Activated CD4-positive, alpha-beta T cell treated with anti-CD3 and anti-CD28 coated beads for 4 hours (primary cell): ENCODE measurements at places on chromosomes 3 and 15.
A peak's percentile ranks its signal among the peaks of the same experiment; 100 is the strongest.

GRCh38 chr15:43410572-43411214, 39.8 kb downstream of the TUBGCP4 start:
- DNase-seq, result no peak

DNA sequence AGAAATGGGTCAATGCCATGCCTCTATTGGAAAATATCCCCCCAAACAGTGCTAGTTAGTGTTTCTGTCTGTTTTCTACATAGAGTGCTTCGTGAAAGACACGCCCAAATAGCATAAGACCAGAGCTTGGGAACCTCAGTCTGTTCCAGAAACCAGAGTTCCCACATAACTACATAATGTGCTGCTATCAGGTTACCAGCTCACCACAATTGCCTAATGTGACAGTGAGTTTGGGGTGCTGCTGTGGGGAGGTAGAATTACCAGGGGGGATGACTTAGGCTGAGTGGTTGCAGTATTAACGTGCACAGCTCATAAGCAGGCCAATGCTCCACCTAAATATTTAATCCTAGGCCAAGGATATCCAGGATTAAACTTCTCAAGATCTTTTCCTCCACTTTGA, 39.2 kb downstream of the DUT start:
- no peak for DNase-seq

- DNase-seq, result no peak
Measured at GRCh38 chr3:42165211-42165610, 74.1 kb downstream of the TRAK1 start.

GRCh38 chr3:144921710-144922109, 950.1 kb downstream of the DIPK2A start:
- DNase-seq, result no peak

DNA sequence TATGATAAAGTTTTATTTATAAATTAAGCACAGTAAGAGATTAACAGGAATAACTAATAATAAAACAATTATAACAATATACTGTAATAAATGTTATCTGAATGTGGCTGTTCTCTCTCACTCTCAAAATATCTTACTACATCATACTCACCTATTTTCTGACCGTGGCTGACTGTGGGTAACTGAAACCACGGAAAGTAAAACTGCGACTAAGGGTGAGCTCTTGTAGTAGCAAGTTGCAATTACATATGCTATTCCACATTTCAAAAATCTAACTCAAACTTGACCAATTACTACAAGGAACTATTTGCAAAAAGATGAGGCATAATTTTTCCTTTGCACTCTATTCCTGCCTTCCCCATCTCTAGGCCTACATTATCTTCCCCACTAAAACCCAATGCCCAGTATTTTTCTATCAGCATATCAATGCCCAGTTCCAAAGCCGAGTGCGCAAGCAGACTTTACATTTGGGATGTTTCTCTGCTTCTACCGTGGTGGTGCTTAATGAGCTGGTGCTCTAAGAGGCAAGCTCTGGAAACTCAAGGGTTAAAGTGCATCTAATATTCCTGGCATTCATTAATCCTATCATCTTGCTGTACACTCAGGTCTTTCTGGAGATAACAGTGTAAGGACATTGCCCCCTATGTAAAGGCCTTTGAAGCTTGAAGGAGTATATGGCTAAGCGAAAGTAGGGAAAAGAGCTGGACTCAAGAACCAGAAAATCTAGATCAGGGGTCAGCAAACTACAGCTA, 6.7 kb downstream of the PCYT1A start:
- no peak for DNase-seq

DNA sequence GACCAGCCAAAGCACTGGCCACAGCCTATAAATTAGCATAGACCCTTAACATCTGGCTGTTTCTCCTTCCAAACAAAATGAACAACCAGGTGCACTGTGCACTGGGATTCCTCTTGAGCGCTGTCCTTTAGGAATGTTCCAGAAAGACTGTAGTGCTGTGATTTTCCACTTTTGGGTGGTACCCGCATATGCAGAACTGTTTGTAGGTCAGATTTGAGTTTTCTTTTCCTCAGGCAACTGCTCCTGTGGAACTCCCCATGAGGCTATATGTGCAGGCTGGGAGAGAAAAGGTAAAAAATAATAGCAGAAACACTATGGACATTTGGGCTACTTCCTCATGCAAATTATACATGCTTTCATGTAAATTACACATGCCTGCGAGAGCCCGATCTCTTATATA, 139.1 kb downstream of the CHST2 start:
- DNase-seq, result no peak

DNA sequence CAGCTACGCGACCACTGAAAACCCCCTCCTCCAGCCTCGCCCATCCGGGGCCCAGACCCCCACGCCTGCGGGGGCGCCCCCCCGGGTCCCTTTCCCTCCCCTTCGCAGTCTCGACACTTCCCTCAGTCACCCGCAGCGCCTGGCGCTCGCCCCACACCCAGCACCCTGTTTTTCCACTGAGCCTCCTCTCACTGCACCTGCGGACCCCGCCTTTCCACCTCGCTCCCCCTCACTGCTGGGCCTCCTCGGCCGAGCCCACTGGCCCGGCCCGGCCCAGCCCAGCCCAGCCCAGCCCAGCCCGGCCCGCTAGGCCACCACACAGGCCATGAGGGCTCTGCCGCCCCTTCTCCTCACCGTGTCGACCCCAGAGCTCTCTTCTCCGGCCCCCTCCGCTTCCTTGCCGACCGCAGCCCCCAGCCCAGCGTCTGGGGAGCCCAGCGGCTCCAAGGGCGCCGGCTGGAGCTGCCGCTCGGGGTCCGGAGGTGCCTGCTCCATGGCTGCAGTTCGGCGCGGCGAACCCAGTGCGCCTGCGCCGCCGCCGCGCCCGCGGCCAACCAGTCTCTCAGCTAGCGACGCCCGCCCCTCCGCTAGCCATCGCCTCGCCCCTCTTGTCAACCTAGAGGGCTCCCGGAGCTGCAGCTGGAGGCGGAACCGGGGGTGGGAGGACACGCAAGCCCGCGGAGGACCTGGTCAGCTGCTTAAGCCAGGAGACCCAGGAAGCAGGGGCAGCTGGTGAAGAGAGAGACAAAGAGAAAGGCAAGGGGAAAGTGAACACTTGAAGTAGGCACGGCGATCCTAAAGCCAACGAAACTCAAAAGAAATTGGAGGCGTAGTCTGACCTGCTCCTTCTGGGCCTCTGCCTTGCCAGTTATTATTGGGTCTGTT, at the start of gene SNX4:
TSS of gene SNX4 (minus strand) at position 525 of the 885 bp plus-strand sequence. CDS start at position 495, 30 bp downstream.
- DNase-seq, result peak; percentile 81

DNA sequence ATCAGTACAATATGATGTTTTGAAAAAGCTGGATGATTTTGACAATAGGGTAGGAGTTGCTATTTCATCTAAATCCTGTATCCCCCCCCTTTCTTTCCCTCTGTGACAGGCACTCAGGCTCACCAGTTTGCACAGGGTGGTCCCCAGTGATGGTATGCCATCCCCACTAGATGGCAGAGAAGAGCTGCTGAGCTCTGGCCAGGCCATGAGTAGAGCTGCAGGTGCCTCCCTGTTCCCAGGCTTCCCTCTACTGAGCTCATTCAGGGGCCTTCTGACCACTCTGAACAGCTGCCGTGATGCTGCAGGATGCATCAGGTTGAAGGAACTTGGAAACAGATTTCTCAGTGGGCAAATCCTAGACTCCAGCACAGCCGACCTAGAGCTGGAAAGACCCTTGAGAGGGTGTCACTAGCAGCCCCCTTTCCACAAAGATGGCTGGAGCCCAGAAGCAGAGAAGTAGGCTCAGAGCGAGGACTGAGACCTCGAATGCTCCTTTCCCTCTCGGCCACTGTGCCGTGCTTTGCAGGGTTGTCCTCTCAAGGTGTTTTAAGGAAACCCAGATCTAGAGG, 45.1 kb downstream of the EFCAB12 start:
- peak; percentile 38 for DNase-seq

GRCh38 chr3:100333970-100334487, 528 bp upstream of the NIT2 start:
- DNase-seq, result no peak

- DNase-seq, result no peak
Measured at GRCh38 chr3:14525685-14526631, 14.2 kb downstream of the GRIP2 start.

GRCh38 chr15:85150130-85150480, 168.4 kb downstream of the PDE8A start:
- DNase-seq, result no peak

DNA sequence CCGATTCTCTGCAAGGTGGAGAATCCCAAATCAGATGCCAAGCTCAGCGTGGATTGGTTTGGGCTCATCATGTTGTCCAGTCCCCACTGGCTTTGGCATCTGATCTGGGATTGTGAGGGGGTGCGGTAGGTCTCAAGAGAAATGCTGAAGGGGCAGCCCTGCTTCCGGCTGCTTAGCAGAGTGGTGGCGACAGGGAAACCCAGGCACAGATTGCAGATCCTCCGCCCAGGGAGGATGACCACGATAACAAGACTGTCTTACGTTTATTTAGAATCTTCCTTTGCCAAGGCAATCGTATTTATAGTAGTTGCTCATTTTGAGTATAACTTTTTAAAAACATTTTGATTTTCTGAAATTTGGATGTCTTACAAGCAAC, 61.1 kb downstream of the SLC12A8 start:
- no peak for DNase-seq

GRCh38 chr3:158456114-158456513, 114.9 kb upstream of the MLF1 start:
- no peak for DNase-seq

DNA sequence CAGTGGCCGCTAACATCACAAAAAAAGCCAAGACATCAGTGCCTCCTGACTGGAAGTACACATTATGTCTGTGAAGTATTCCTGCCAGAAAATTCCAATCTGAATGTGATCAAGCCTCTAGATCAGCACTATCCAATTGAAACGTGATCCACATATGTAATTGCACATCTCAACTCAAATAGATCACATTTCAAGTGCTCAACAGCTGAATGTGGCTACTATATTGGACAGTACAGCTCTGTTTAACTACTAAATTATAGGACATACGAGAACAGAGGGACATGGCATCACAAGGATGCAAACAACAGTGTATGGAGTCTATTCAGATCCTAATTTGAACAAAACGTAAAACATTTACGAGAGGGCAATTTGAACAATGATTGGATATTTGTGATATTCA, 542 bp upstream of the UBAP1L start:
- DNase-seq, result no peak

DNA sequence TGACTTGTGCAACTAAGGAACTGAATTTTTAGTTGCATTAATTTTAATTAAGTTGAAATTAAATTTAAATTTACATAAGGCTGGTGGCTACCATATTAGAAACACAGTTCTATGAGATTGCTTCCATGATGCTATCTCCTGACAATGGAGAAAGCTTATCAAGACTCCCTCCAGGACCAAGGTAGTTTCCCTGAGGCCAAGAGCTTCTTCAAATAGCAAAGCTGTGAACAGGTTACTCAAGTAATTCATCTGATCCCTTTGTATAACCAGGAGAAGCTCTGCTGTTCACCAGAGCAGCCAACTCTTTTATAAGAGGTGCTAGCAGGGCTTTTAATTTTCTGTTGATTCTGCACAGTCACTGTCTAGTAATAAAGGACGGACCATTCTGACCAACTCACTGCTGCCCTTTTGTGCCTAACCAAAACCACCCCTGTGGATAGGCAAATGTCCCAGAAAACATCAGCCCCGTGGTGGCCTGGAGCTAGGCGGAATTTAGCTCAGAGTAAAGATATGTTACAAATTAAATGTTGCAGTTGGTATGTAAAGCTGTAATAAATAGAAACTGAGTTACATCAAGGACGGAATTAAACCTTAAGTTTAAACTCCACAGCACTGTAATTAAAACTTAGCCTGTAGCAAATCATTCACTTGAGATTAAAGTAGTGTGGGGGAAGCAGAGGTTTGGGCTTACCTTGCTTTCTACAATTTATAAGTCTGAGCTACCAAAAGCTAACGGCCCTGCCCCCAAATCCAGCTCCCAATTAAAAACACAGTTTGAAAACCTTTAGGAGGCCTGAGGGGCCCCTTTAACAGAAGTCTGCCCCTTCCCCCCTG, 55.6 kb upstream of the LRTM1 start:
- DNase-seq, result no peak

DNA sequence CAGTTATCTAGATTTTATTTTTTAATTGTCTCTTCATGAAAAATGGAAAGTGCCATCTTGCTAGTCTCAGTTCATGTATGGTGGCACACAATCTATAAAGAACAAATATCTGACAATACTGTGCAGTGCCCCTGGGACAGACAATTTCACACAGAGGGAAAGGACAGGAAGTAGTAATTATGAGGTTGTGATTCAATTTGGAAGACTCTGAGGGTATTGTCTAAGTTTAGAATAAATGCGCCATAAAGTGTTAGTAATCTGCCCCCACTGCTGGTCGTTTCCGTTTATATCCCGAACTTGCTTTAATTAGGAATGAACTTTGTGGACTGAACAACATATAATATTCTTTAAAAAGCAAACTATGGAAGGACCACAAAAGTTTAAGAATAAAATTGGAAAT, 196.4 kb upstream of the SLC24A5 start:
- DNase-seq, result no peak

DNA sequence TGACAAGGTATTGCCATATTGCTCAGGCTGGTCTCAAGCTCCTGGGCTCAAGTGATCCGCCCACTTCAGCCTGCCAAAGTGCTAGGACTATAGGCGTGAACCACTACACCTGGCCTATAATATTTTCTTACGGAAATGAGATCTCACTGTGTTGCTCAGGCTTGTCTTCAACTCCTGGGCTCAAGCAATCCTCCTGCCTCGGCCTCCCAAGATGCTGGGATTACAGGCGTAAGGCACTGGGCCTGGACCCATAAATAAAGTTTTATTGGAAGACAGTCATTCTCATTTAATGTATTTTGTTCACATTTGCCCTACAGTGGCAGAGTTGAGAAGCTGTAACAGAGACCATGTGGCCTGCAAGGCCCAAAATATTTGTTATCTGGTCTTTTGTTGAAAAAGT, 142.1 kb downstream of the RBPMS2 start:
- DNase-seq, result no peak

- no peak for DNase-seq
Measured at GRCh38 chr3:87358066-87358465, 81.7 kb upstream of the POU1F1 start.

DNA sequence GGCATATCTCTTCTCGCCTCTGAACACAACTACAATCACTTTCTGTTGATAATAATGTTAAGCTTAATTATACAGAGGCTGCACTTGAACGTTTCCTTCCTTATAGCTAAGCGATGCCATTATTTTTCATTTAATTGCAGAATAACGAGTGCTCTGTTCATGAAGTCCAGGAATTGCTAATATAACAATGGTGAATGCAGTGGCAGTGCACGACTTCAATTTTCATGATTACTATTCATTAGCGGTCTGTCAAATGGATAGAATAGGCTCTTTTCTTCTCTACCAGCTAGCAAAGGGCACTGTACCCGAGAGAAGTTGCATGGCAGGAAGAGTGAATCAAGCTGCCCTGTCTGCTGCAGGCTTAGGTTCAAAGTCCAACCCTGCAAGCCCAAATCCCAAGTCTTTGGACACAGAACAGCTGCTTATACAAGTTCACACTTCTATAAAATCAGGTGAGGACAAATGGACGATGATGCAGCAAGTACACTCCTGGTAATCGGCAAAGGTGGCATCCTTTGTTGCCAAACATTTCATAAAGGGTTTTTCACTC, 75.6 kb downstream of the PDZRN3 start:
- DNase-seq, result no peak
